ENCODE measurements at places on chromosomes 16 and 17. TPM values are rescaled to one million over a fixed set of nuclear protein-coding genes. Genes with fewer than 3 reads are reported as not detected.

LDHD gene
- 0.08 TPM for total RNA-seq

GAST gene
- not detected for total RNA-seq

KRTAP9-2 gene
- not detected for total RNA-seq

HOXB7 gene
- 18.8 TPM for total RNA-seq

CEP295NL gene
- total RNA-seq, result 1.3 TPM

SNTB2 gene
- total RNA-seq, result 14.0 TPM

KRTAP9-4 gene
- not detected for total RNA-seq

RNF112 gene
- 2.4 TPM for total RNA-seq

C1QTNF8 gene
- not detected for total RNA-seq

CA10 gene
- total RNA-seq, result not detected

KRT25 gene
- not detected for total RNA-seq

STAT3 gene
- 107 TPM for total RNA-seq

GRIN2A gene
- total RNA-seq, result not detected

KRTAP2-3 gene
- total RNA-seq, result not detected

TBC1D3L gene
- total RNA-seq, result 5.6 TPM

KRTAP1-5 gene
- total RNA-seq, result not detected

MYADML2 gene
- total RNA-seq, result 0.81 TPM

CCL14 gene
- total RNA-seq, result not detected

KIF1C gene
- 32.7 TPM for total RNA-seq

RSAD1 gene
- total RNA-seq, result 17.3 TPM

PRSS33 gene
- total RNA-seq, result not detected

CARD14 gene
- total RNA-seq, result 0.32 TPM

IGF2BP1 gene
- total RNA-seq, result 114 TPM

SDR42E2 gene
- total RNA-seq, result not detected

ODAD4 gene
- 0.15 TPM for total RNA-seq

ABI3 gene
- 3.4 TPM for total RNA-seq

SRL gene
- 71.0 TPM for total RNA-seq

CACNA1G gene
- 4.2 TPM for total RNA-seq

C1QL1 gene
- 0.10 TPM for total RNA-seq

NOG gene
- 20.3 TPM for total RNA-seq

CES3 gene
- total RNA-seq, result 0.08 TPM

NKD1 gene
- total RNA-seq, result 0.02 TPM

Measured in SJCRH30 (cell line).